Left cardiac atrium (tissue), 4 donors: ENCODE measurements at places on chromosomes 12 and 14.

GRCh38 chr14:92259613-92260357 is 63.2 kb upstream of the SLC24A4 start:
- DNase-seq = no peak

DNA sequence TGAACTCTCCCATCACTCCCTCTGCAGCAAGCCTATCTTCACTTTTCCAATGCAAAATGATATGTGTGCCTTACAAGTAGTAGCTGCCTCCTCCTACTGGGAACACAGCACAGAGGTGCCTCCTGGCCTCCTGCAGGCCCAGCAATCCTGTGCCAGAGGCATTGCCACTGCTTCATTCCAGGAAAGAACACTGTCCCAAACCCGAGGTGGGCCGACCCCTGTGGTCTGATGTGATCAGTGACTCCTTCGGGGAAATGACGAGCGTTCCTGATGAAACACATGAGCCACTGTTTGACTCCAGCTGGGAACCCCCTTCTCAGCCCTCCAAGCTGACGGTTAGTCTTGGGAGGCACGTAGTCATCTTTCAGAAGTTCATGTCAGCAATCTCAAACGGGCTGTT is 19.5 kb downstream of the PSMC1 start:
- no peak for DNase-seq

- no peak for DNase-seq
Measured at GRCh38 chr14:59328454-59328853, 136.7 kb downstream of the GPR135 start.

- DNase-seq = no peak
Measured at GRCh38 chr14:59275668-59276067, 87.2 kb downstream of the DAAM1 start.

GRCh38 chr12:96719660-96720362 is 187.2 kb upstream of the NEDD1 start:
- no peak for DNase-seq

DNA sequence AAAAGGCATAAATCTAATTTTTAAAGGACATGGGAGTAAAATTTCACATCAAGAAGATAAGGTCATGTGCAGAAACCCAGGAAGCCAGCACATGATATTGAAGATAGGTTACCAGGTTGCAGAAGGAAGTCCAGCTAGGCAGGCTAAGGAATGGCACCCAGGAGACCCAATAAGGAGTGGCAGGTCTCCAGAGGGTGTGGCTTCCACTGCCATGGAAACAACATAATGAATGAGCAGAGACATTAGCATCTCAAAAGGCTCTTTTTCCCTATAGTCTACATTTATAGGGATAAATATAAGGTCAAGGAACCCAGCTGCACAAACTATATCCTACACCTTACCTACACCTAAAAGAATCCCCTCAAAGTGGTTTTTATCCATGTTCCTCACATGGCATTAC is 275.9 kb downstream of the RPS29 start:
- DNase-seq = no peak

- no peak for DNase-seq
Measured at GRCh38 chr14:61121355-61121787, 140.3 kb downstream of the SLC38A6 start.

DNA sequence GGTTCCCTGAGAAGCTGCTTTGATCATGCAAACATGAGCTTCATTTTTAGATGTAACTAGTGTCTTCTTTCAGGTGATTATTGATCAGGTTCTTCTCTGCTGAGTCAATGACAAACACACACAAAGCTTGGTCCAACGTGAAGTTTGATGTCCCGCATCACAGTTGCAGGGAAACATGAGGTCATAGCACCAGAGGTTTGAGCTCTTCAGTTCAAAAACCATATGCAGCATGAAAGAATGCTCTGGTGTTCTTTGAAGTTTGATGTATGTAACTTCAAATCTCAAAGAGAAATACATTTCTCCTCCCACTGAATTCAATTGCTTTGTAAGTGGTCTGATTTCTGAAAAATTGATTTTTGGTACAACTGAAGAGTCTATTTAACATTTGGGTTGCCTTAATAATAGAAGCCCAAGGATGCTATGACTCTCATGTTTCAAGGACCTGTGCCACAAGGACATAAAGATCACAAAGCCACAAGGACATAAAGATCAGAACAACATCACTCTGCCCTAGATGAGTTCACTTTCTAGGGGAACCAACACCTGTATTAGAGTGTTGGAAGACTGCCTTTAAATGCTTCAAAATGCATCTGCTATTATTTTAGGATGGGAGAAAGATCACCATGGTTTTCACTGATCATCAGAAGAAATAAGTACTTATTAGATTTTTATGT is 31.1 kb upstream of the AMIGO2 start:
- no peak for DNase-seq

DNA sequence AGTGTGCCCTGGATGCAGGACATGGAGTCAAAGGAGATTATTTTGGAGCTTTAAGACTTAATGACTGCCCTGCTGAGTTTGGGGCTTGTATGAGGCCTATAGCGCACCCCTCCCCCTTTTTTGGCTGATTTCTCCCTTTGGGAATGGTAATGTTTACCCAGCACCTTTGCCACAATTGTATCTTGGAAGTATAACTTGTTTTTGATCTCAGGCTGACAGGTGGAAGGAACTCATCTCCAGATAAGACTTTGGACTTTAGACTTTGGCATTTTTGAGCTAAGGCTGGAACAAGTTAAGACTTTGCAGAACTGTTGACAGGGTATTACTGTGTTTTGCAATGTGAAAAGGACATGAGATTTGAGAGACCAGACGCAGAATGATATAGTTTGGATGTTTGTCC is 110.5 kb downstream of the DERA start:
- no peak for DNase-seq
